ENCODE measurements at places on chromosomes 4 and X.

DNA sequence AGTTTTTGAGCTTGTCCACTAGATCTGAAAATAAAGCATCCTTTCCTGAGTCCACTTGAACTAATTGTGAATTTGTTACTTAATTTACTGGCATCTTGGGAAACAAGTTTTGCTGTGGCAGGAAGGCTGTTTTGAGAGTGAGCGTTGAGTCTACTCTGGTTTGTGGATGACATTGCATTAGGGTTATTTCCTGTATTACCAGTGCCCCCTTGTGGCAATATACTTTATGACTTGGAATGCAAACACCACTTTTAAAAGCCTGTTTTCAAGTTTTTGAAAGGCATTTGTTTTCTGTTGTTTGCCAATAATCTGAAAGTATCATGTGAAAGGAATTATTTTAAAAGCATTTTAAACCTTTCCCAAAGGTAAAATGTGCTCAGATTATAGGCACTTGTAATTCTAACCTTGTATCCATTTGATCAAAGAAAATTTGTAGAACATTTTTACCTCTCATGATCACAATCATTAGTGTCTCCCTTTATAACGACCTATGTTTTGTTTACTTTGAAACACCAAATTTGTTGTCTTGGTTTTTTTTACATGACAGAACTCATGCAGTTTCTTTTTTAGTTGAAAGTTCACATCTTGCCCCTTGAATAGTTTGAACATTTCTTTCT, 18.0 kb upstream of the CYP2U1 start:
- peak; percentile 61 for DNase-seq

DNA sequence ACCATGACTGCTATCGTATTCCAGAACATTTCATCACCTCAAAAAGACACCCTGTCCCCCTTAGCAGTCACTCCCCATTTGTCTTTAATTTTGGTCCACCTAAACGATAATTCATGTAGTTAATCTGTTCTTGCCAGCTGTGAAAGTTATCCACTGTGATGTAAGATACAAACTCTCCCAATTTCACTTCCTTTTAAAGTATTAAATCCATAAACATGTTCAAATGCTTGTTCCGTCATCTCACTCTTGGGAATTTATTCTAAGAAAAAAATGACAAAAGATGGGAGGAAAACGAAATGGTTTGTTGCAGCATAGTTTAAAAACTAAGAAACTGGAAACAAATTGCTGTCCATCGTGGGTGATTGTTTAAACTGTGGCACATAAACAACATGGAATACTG, 53.7 kb upstream of the IRF2 start:
- DNase-seq: no peak

DNA sequence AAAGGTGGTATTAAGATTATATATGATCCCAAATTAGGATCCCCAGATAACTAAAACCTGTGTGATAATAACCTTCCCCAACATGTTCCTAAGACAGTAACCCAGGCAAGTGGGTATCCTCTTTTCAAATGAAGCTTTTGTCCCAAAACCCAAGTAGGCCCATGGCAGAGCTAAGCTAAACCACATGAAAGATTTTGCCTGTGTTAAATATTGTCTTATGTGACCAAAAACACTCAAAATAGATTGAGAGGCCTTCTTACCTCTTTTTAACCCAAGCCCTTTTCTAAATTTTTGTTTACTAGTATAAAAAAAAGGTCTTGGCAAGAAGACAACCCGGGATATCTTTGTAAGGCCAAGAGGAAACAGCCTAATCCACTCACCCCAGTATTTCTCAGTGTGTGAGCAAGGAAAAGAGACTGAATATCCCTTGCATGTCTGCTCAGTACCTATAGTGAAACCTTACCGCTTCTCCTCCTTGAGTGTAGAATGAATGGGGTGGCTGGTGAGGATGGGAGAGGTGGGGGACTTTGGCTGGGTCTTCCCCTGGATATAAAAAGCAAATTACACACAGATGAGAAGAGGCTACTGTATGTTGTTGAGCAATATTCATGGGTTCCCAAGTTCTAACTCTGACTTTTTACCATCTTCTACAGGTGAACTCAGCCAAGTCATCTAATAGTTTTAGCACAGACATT, 188.8 kb upstream of the BMP3 start:
- DNase-seq: no peak

DNA sequence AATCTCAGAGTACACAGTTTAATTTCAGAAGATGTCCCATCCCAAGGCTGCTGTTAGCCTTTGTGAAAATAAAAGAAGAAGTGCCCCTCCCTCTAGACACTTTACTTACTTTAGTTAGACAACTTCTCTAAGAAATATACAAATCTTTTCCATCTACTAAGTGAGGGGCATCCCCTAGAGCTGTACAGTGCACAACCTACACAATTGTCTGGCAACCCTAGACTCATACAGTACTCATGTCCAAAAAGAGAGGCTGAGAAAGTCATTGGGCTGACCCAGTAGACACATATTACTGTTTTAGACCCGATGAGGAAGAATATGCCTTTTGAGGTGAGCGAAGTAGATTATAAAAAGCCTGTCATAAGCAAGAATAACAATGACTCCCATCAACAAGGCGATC, 297.6 kb downstream of the IDS start:
- no peak for DNase-seq

- no peak for DNase-seq
Measured at GRCh38 chr4:79450053-79450452, 42.0 kb upstream of the GK2 start.

- DNase-seq: no peak
Measured at GRCh38 chrX:124606724-124607123, 260.4 kb downstream of the SH2D1A start.

DNA sequence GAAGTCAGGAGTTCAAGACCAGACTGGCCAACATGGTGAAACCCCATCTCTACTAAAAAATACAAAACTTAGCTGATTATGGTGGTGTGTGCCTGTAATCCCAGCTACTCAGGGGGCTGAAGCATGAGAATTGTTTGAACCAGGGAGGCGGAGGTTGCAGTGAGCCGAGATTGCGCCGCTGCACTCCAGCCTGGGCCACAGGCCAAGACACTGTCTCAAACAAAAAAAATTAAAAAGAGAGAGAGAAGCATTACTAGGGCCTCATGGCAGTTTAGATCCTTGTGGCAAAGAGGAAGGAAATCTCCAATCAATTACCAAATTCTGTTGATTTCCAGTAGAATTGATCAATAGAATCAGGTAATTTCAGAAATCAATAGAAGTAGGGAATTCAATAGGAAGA, 16.8 kb upstream of the SLC34A2 start:
- DNase-seq: no peak

DNA sequence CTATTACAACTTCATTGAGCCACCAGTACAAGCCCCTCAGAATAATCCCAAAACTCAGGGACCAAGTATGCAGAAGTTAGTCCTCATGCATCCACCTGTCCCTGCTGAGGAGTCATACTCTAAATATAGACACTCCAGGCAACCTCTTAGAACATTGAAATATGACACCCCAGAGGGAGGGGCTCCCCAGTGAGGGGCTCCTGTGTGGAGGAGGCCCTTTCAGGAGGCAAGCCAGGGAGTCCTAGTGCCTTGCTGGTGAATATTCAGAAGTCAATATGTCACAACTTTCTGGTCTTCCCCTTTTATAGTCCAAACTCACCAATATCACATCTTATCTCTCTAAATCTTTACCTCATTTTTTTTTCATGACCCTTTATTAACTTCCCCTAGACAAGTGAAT, 1.6 kb upstream of the ARMCX6 start:
- peak; percentile 53 for DNase-seq

- no peak for DNase-seq
Measured at GRCh38 chrX:119685225-119686066, 7.5 kb downstream of the SEPTIN6 start.

GRCh38 chr4:149343614-149344013, 472.0 kb downstream of the IQCM start:
- DNase-seq: no peak

GRCh38 chr4:39718366-39719323, 20.7 kb downstream of the UBE2K start:
- DNase-seq: no peak

DNA sequence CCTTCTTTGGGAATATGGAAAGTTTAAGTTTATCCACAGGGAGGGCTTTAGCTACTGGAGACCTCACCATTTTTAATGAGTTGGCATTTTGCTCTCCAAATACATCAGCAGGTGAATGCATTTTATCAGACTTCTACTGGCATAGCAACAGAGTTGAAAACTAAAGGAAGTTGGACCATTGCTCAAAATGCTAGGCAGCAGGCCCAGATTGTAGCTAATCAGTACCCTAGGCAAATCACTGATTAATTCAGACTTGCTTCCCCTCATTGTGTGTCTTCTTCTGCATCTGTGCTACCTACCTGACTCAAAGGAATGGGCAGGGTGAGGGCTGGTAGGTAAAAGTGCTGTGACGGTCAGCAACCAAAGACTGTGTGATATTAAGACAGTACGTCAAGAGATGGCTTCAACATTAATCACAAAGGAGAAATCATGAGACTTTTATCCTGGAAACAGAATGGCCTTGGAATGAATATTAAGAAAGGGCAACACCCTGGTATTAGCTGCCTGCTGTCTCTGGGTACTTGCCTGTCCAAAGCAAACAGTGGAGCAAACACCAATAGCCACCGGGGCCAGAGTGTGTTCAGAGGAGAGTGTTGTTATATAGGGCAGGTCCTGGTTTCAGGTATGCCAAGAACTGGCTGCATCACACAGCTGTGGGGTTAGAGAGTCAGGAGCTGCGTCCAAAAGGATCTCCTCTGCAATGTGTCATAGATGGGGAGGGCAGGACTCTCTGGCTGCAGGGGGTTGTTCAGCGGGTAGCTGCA, 17.1 kb upstream of the SMIM20 start:
- DNase-seq: no peak

- DNase-seq: no peak
Measured at GRCh38 chr4:94551643-94552564, 100.2 kb downstream of the PDLIM5 start.

GRCh38 chr4:34412233-34412632, 1832.1 kb downstream of the ARAP2 start:
- no peak for DNase-seq

GRCh38 chr4:108763226-108763593, 357 bp upstream of the ETNPPL start:
- DNase-seq: no peak

DNA sequence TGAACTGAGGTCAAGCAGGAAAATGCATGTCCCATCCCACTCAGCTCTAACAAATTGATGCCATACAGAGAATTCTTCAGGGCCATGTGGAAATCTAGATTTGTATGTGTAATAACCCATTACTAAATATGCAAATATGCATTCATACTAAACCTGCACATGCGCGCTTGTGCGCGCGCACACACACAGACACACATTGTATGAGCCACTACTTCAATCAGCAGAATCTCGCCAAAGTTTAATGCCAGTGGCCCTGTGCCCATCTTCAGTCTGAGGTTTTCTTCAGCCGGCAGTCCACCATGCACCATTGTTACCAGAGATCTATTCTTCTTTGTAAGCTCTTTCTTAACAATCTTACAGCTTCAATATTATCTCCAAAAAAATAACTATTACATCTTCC, 276.4 kb downstream of the PDGFC start:
- DNase-seq: no peak

DNA sequence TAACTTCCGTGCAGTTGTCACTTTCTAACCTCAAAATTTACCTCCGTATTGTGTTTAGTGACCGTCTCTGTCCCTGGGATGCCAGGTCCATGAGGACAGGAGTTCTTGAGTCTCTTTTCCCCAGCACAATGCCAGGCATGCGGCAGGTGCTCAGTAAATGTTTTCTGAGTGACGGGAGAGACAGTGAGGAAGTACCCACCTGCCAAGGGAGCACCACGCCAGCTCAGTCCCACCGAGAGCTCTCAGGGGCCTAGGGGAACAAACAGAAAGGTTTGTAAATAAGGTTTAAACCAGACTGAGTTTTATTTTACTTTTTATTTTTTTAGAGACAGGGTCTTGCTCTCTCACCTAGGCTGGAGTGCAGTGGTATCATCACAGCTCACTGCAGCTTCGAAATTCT, 81.5 kb upstream of the NKX1-1 start:
- DNase-seq: no peak

DNA sequence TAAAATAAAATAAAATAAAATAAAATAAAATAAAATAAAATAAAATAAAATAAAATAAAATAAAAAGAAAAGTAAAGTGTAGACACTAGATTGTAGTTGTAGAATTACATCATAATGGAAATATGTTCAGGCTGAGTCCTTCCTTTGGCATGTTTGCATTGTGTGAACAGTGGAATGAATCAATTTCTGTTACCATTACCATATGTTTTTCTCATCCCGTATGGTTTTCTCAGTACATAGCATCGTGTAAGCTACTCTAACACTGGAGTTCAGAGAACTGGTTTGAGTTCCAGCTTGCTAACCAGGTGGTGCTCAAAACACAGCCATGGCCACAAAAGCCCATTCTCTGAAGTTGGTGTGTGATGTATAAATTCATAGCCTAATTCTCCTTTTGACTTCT, 45.9 kb downstream of the USP11 start:
- no peak for DNase-seq

- no peak for DNase-seq
Measured at GRCh38 chr4:77815636-77816035, 3.5 kb downstream of the CNOT6L start.

DNA sequence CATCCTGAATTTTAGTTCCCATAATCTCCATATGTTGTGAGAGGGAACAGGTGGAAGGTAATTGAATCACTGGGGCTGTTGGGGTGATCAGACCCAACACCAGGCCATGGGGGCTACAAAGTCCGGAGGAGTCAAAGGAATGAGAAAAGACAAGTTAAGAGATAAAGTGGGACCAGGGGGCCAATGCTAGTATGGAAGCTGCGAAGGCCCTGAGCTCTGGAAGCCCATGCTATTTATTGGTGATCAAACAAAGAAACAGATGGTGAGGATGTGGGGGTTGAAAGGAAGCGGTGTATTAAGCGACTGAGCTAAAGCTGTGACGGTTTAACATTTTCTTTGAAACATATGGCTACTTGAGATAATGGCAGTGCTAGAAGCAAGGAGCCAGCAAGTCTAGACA, 132.8 kb downstream of the PDGFC start:
- DNase-seq: no peak

GRCh38 chrX:139842326-139843185, 90.3 kb downstream of the ATP11C start:
- DNase-seq: no peak

DNA sequence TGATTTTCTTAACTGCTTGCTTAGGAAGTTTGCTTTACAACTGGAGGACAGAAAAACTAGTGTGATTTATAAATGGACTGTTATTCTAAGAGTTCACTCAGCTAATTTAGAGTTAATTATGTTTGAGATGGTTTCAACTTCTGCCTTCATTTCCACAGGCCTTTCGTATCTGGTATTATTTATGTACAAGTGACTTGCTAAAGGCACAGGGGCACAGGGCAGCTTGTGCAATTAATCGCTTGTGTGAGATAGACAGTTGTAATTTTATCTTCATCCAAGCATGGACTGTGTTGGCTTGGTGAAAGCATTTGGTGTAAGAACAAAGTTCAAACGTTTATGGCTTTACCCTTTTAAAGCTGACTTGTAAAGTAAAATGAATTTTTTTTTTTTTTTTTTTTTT, 38.3 kb downstream of the GPAT3 start:
- DNase-seq: no peak

GRCh38 chr4:58522765-58523382, 1412.7 kb upstream of the IGFBP7 start:
- no peak for DNase-seq
